ENCODE measurements at places on chromosomes 5 and 9.

GRCh38 chr5:133921979-133922378, 46.4 kb downstream of the C5orf15 start:
- DNase-seq = no peak

DNA sequence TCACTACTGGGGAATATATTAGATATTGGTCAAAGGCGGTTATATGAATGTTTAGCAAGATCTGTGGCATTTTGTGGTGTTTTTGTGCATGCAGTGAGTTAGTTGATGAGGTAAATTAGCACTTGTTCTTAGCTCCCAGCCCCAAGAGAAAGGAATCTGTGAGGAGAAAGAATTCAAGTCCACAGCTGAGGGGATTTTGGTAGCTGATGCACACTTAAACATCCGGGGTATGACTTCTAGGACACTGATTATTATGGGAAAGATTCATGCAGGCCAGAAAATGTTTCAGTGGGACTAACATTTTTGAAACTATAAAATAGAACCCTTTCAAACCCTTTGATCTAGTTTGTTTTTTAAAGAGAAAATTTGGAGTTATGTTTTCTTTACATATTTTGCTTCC, 118.2 kb upstream of the RPS23 start:
- no peak for DNase-seq

DNA sequence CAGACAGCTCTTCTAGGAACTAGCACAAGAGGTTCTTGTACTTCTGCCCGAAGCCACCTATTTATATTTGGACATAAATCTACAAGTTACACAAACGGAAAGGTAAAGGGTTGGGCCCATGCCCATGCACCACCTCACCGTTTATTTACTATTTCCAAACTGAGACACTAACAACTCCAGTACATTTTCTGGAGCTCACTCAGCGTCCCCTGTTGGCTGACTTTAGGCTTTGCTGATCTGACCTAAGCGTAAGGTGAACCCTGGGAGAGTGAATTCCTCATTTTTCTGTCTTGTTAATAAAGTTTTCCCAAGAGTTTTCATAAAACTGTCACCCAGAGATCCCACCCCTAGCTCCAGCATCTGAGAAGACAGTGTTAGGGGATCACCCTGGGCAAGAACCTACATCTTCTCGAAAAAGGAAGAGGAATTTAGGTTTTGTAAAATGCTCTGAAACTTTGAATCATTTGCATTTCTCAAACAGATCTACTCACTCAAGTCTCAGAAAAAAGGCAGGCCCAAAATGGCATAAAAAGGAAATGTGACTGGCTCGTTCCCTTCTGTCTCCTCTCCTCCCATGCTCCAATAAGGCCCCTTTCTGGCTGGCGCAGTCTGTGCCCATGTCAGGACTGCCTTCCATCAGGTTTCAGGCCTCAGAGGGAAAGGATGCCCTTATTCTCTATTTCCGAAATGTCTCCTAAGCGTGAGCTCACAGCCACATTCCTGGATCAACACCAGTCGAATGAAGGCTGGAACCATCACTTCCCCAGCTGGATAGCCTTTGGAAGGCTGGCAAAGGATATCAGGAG, 201.3 kb downstream of the FANCC start:
- DNase-seq = no peak

GRCh38 chr9:98838155-98838867, 30.8 kb downstream of the GALNT12 start:
- DNase-seq = no peak

DNA sequence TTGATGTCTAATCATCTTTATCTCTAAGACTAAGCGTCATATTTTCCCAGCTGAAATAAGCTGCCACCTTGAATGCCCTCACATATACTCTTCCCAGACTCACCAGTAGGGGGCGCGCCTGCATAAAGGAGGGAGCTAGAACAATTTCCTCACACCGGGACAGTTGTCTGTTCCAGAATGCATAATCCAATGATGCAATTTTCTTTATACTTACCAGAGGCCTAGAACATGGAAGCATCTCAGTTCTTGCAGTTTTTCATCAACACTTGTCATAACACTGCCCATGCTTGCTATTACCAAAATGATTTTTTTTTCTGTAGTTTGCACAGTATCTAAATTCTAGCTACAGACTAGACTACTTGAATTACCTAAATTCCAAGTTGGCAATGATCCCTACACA, 203.9 kb downstream of the FRMD3 start:
- DNase-seq = peak; percentile 84

- no peak for DNase-seq
Observed at GRCh38 chr9:134338394-134339182, 12.3 kb downstream of the RXRA start.

Measured in left forelimb (tissue), 1 donor.